Activated T-cell treated with anti-CD3 and anti-CD28 coated beads, Interleukin-2, amount 50 U/mL, for 1 hour (primary cell): ENCODE measurements at places on chromosomes 4 and X.

DNA sequence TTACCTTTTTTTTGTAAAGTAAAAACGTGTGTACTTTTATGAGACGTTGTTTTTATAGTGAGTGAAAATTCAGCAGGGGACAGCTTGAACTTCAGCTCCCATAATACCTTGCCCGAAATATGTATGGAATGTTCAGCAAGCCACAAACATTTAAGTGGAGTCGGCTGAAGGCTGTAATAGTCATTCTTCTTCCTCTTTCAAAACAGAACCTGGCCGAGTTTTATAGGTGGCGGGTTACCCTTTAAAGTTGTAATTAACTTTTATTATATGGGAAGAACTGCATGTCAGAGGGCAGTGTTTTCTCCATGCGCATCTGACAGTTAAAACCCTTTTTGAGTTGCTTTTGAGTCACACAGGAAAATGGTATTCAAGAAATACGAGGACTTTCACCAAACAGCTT lies 50.7 kb downstream of the CLDN34 start:
- DNase-seq: no peak

- no peak for DNase-seq
Observed at GRCh38 chr4:184440595-184441358, 33.6 kb downstream of the IRF2 start.

DNA sequence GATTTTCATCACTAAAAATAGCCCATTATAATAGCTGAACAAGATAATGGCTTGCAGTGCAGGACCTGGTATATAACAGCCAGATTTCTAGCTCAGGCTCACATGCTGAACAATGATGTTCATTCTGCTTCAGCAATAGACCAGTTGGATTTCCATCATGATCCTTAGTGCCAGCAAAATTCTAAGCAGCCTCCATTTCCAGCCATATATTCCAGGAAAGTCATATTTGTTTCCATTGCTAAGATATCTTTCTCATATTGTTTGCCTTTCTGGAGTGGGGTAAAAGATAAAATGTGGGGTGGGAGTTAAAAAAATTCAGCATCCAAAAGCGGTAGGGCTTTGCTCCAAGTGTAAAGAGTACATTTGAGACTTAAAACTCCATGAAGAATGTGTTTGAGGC lies 2344.1 kb downstream of the PCDH7 start:
- no peak for DNase-seq

- no peak for DNase-seq
Observed at GRCh38 chrX:42954880-42955279, 176.9 kb upstream of the PPP1R2C start.

GRCh38 chr4:75289914-75290582 lies 224.2 kb downstream of the RCHY1 start:
- DNase-seq: no peak

GRCh38 chr4:128061566-128062536 lies 739 bp downstream of the LARP1B start:
- peak; percentile 69 for DNase-seq

DNA sequence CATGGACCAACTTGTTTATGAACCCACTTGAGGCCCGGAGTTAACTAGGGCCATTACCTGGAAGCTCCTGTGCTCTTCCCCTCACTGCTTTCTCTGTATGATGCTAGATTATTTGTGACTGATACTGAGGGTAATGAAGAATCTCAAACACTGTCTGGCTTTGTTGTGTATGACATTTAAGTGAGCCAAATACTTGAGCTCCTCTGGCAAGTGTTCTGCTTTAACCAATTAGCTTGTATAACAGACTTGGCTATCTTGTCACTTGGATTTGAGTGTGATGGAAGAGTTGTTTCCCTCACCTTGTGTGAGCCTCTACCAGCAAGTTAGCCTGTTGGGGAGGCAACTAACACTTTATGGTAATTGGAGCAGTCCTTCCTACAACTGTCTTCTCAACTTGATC lies 42.7 kb downstream of the CCNG2 start:
- no peak for DNase-seq

DNA sequence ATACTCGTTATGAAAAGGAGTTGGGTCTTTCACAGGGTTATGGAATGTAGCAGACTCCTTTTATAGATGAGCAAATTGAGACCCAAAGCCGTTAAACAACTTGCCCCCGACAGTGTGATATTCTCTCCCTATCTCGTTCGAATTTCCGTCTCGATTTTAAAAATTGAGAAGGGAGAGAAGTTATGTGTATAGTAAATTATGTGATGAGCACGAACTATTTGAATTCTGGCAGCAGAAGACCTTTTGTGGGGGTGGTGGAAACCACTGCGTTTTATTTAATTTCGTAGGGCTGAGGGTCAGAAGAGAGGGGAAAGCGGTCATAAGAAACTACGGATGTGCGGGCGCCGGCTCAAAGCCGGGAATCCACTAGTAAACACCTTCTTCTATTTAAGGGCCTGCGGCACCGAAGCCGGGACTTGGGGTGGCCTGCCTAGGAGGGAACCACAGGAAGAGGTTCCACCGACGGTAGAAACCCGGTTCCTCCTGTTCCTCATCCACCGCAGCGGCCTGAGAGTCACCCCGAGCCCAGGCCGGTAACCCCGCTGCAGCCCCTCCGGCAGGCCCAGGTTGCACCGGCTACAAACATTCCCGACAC lies 1.5 kb upstream of the DDX3X start:
- no peak for DNase-seq

DNA sequence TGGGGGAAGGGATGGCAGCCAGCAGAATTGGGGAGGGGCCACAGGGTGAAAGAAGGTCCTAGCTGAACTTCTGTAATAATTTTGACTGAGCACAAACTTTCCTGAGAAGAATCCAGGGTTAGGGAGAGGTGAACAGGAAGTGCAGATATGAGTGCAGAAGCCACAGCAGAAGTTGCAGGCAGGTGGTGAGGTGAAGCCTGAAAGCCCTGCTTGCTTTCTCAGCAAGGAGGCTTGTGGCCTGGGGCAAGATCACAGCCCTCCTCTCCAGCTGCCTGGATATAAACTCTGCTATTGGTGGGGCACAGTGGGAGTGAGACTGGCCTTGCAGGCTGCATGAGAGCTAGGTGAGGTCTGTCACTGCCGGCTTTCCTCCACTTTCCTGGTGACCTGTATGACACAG lies 44.1 kb upstream of the UPRT start:
- no peak for DNase-seq

GRCh38 chr4:70099206-70099605 lies 49.0 kb downstream of the HTN1 start:
- DNase-seq: no peak

DNA sequence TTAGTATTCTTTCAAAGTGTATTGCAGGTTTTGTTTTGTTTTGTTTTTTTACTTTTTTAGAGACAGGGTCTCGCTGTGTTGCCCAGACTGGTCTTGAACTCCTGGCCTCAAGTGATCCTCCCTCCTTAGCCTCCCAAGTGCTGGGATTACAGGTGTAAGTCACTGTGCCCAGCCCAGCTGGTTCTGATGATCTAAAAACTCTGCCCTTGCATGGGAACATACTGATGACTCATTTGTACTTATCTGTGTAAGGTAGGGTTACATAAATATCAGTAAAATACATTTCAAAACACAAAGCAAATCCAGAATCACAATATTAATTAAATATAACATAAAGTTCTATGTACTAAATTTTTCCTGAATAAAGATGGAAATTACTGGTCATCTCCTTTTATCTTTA lies 7.4 kb upstream of the SLC9B1 start:
- DNase-seq: no peak

- no peak for DNase-seq
Observed at GRCh38 chr4:94588896-94589693, 137.4 kb downstream of the PDLIM5 start.

DNA sequence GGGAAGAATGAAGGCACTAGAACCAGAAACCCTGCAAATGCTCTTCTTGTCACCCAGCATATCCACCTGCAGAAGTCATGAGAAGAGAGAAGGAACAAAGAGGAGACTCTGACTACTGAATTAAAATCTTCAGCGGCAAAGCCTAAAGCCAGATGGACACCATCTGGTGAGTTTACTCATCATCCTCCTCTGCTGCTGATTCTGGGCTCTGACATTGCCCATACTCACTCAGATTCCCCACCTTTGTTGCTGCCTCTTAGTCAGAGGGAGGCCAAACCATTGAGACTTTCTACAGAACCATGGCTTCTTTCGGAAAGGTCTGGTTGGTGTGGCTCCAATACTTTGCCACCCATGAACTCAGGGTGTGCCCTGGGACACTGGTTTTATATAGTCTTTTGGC lies 181.7 kb downstream of the AR start:
- no peak for DNase-seq

GRCh38 chr4:185566425-185566824 lies 31.1 kb upstream of the PDLIM3 start:
- DNase-seq: no peak

- DNase-seq: no peak
Observed at GRCh38 chr4:105348719-105349118, 125.1 kb downstream of the PPA2 start.

- no peak for DNase-seq
Observed at GRCh38 chr4:53016099-53016820, 154.1 kb downstream of the RASL11B start.

DNA sequence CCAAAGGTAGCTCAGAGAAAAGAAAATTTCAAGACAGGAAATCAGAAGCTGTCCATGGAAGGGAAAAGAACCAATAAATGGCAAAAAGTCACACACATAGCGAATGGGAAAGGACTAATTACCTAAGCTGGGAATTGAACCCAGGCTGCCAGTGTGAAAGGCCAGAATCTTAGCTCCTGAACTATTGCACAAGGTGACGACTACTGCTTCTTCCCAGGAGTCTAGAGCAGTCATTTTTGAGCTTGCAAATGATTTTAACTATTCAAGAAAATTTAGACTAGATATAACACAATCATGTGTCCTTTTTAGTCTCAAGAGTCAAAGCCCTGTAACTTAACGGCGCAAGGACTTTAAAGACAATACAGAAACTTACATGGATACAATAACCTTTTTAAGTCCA lies 34.1 kb upstream of the ZNF81 start:
- no peak for DNase-seq

DNA sequence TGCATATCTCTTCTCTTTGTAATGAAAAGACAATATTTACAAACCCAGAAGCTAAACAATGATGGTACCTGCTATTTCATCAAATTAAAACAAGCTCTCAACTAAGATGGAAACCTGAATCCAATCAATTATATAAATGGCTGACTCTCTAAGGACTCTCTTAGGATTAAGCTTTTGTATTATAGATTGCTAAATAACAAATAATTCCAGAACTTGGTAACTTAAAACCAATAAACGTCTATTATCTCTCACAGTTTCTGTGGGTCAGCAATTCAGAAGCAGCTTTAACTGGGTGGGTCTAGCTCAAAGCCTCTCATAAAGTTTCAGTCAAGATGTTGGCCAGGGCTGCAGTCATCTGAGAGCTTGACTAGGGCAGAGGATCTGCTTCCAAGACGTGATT lies 12.4 kb downstream of the PHKA2 start:
- DNase-seq: no peak

- DNase-seq: no peak
Observed at GRCh38 chr4:119870856-119871255, 195.8 kb downstream of the MAD2L1 start.

DNA sequence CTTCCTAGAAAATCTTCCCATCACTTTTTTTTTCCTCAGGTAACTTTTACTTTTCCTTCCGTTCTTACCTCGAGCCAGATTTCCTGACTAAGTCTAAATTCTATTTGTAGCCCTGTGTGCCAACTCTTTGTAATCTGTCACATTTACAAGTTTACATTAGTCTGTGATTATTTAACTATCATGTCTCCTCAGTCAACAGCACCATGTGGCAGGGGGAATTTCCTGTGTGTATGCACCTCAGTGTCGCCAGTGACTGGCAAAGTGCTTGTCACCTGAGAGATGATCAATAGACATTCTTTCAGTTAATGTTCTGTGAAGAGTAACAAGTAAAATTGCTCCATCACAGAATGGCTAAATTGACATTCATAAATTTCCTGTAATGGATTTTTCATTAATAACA lies 468.5 kb downstream of the PDGFC start:
- DNase-seq: no peak

DNA sequence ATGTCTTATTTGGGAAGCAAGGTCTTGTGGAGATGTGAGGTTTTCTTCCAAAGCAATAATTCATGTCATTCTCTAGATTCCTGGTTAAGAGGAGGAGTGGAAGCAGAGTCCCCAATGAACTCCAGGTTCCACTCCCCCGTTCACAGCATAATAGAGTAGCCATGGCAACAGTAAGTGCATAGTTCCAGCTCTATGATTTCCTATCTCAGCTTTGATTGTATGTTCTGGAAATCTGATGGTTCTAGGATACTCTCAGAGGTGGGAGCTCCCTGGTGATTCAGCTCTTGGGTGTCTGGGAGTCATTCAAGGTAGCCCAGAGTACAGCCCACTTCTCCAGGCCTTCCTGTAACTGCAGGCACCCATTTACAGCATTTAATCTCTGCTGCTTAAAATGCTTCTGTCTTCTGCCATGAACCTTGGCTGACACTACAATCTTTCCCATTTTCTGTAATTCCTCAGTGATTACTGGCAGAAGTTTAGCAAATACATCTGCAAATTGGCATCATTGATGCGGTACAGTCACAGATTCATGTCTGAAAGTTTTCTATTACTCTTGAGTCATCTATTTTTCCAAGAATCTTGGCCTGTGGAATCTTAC lies 242.0 kb downstream of the MAPK10 start:
- DNase-seq: no peak

- DNase-seq: no peak
Observed at GRCh38 chr4:60721685-60722084, 478.4 kb upstream of the ADGRL3 start.

GRCh38 chr4:16416601-16417000 lies 190.3 kb upstream of the TAPT1 start:
- DNase-seq: no peak

GRCh38 chr4:128908735-128909134 lies 99.2 kb downstream of the JADE1 start:
- DNase-seq: no peak

GRCh38 chr4:102599455-102599854 lies 98.3 kb downstream of the NFKB1 start:
- no peak for DNase-seq

- DNase-seq: no peak
Observed at GRCh38 chrX:40761762-40762161, 26.4 kb upstream of the MED14 start.

DNA sequence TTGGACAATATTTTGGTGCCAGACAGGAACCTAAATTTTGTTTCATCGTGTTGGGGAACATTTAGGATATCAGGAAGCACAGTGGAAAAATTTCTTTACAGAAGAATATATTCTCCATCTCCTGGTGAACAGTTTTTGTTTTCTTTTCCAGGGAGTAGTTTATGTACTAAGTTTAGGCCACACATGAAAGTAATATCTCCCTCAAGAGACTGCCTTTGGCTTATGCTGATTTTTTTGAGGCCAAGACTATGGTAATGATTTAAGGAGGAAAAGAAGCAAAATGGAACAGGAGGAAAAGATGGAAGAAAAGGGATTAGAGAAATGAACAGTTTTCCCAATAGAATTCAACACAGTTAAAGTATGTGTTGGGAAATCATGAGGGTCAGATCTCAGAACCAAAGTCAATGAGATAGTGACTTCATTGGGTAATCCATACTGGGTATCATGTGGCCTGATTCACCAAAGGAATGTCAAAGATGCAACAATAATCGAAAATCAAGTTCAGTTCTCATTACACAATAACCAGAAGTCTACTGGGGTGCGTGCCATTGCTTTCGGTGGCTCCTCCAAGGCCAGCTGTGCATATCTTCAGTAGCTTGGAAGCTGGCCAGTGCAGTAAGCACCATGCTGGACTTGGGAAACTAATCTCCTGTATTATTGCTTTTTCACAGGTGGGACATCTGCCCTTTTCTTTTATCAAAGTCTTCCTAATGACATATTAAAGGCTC lies 234.8 kb downstream of the COL25A1 start:
- DNase-seq: no peak

GRCh38 chr4:56323327-56323726 lies 64.0 kb downstream of the AASDH start:
- DNase-seq: no peak
